ENCODE measurements at places on chromosomes 16 and 17.

DNA sequence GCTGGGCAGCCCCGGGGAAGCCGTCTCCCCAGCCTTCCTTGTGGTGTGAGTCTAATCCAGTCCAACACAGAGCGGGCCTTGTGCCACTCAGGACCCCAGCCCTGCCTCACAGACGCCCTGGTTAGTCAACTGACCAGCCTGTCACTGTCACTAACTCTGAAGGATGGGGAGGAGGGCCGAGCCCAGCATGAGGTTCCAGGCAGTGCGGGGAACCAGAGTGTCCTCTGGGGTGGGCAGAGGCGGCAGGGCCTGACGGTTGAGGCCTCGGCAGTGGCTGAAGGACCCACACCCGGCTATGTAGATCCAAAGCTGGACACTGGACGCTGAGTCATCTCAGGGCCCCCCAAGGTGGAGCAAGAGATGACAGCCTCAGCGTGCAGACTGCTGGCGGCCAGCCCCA lies 8.6 kb downstream of the RPUSD1 start:
- H3K4me3 ChIP-seq = no peak overlapping the region
- H3K36me3 ChIP-seq = no peaks in the 10 kb centered on the region
- H3K4me1 ChIP-seq = no peaks in the 10 kb centered on the region
- H3K27me3 ChIP-seq = no peaks in the 10 kb centered on the region
- no peak for DNase-seq

GRCh38 chr16:17850581-17851250 lies 380.0 kb upstream of the XYLT1 start:
- no peaks in the 10 kb centered on the region for H3K27me3 ChIP-seq
- no peaks in the 10 kb centered on the region for H3K36me3 ChIP-seq
- no peaks in the 10 kb centered on the region for H3K4me1 ChIP-seq
- no peak overlapping the region for H3K4me3 ChIP-seq

- no peak overlapping the region for H3K27ac ChIP-seq
- H3K4me1 ChIP-seq = no peaks in the 10 kb centered on the region
- H3K4me3 ChIP-seq = no peak overlapping the region
- no peak for DNase-seq
- no peaks in the 10 kb centered on the region for H3K36me3 ChIP-seq
- H3K27me3 ChIP-seq = no peaks in the 10 kb centered on the region
Measured at GRCh38 chr16:51531271-51531670, 380.2 kb upstream of the SALL1 start.

DNA sequence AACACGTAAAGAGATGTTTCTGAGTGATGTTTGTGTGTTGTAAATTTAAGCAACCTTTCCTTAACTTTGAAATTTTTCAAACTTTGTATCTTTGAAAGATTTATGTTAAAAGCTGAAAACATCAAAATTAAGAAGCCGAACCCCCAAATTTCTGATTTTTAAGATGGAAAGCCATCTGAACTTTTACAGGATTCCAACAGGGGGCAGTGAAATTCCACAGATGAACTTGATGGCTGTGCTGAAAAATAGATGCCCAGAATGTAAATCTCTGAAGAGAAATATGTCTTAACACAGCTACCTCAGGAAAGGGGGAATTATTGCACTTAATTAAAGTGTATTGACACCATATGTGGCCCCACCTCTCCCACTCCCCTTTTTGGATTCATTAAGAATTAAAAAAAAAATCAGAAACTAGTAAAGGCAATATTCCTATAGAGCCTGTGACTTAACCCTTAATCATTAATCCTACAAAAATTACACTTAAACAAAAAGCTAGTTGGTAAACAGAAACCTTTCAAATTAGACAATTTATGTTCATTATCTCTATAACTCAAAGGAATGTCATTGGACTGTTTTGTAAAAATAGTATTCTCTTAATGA lies 597.9 kb downstream of the KCNJ2 start:
- no peaks in the 10 kb centered on the region for H3K36me3 ChIP-seq
- H3K27ac ChIP-seq = no peak overlapping the region
- no peaks in the 10 kb centered on the region for H3K27me3 ChIP-seq
- H3K4me1 ChIP-seq = no peaks in the 10 kb centered on the region
- DNase-seq = no peak
- no peak overlapping the region for H3K4me3 ChIP-seq

All from pancreas (tissue), 10 donors.